NK-92 treated with Interleukin-12 subunit alpha and Interleukin-12 subunit beta, amount 100 ng/mL, for 24 hours (cell line): ENCODE measurements at places on chromosomes 4 and X.

- no peak for DNase-seq
These were observed 91.0 kb upstream of the BCOR start for GRCh38 chrX:40188573-40189417.

DNA sequence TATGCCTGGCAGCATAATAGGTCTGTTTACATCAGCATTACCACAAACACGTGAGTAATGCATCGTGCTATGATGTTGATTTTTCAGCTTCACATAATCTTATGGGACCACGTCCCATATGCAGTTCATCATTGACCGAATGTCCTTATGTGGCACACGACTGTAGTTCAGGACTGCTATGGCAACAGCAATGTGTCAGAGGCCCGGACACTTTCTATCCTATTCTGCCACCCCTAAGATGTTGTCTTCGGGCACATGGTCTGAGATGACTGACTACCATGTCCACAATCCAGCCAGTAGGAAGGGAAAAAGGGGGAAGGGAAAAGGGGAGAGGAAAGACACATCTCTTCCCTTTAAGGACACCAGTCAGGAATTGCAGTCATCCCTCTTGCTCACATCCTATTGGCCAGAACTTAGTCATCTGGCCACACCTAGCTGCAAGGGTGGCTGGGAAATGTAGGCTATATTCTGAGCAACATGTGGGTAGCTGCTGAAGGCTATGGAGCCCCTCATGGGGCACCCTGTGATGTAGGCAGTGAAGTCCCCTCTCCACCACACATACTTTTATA, 196.0 kb upstream of the RBPJ start:
- DNase-seq = no peak

DNA sequence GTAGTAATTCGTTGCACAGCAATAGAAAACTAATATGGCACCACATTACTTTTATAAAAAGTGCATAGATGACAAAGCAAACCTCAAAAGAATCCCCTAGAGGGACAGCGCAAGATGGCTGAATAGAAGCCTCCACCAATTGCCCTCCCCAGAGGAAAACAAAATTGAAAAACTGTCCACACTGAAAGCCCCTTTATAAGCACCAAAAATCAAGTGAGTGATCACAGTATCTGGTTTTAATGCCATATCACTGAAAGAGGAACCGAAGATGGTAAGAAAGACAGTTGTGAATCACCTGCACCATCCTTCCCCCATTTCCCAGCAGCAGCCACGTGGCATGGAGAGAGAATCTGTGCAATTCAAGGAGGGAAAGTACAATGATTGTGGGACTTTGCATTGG, 522.2 kb downstream of the GLUD2 start:
- DNase-seq = no peak

- DNase-seq = no peak
These were observed 19.4 kb downstream of the TRMT44 start for GRCh38 chr4:8459867-8460445.

DNA sequence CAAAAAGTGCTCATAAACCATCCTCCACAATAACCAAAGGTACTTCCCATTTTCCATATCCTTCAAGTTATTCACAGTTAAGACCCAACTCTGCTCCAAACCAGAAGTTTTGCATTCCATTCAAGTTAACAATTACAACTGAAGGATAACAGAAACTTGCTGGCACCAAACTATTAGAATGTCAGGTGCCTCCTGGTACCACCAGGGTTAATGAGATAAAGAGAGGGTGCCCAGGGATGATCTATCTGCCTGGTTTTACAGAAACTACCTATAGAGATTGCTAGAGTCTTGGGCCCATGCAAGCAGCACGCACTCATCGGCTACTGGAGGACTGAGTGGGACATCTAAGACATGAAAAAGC, 114.6 kb downstream of the RBM47 start:
- DNase-seq = no peak
